ENCODE measurements at places on chromosomes 2 and 18.

- DNase-seq: peak; percentile 83
Observed at GRCh38 chr2:64359892-64360657, 93.9 kb upstream of the LGALSL start.

DNA sequence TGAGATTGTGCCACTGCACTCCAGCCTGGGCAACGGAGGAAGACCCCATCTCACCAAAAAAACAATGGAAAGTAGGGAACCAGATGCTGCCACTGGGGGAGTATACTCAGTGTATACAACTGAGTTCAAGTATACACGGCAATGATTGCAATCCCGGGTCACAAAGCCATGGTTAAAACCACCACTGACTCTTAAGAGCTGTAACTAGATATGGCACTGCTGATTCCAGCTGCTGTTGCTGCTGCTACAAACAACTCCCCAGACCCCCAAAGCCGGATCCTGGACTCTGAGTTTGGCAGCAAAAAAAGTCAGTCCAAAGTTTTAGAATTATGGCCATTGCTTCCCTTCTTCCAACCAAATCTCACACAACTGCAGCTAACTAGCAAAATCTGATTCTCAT is 43.7 kb upstream of the COX7A2L start:
- DNase-seq: no peak

- peak; percentile 37 for DNase-seq
Observed at GRCh38 chr18:36296650-36297416, 680 bp upstream of the FHOD3 start.

DNA sequence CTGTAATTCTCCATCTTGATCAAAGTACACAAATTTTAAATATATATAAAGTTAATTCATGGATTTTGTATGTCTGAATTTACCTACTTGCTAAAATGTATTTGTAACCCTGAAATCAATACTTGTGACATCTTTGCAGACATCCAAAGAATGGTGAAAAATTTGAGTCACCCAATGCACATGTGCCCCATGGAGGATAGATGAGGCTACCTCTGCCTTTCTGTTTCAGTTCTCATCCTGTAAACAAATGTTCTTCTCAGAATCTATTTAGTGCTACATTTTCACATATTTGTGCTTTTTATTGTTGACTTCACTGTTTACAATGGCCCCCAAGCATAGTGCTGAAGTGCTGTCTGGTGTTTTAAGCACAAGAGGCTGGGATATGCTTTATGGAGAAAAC is 171.5 kb downstream of the LRATD1 start:
- DNase-seq: no peak

- DNase-seq: no peak
Observed at GRCh38 chr2:221529943-221530652, 42.0 kb downstream of the EPHA4 start.

DNA sequence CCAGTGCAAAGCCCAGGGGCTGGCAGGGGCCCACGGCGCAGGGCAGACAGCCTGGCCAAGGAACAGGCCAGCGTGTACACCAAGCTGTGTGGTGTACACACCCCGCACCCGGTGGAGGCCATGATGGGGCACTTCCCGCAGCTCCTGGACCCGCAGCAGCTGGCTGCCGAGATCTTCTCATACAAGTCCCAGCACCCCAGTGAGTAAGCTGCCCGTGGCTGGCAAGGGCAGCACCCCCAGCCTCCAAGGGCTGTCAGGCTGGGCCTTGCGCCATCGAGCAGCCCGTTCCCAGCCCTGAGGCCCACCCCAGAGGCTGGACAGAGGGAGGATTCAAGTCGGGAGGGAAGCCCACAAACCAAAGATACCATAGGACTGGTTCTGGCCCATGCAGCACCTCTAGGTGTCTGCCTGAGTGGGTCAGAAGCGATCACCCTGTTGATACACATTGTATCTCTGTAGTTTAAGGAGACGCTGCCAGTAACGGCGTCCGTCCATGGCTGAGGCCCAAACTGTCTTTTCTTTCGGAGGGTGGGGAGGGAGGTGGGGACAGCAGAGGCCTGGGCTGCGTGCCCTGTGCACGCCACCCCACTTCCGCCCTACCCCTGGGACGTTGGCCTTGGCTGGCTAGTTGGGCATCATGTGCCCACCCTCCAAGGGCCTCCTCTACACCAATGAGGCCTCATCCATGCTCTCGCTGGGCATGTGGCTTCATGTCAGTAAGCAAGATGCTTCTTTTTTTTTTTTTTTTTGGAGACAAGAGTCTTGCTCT is 16.8 kb upstream of the MTERF4 start:
- DNase-seq: no peak

- DNase-seq: no peak
Observed at GRCh38 chr2:197284956-197285355, 25.6 kb downstream of the ANKRD44 start.

DNA sequence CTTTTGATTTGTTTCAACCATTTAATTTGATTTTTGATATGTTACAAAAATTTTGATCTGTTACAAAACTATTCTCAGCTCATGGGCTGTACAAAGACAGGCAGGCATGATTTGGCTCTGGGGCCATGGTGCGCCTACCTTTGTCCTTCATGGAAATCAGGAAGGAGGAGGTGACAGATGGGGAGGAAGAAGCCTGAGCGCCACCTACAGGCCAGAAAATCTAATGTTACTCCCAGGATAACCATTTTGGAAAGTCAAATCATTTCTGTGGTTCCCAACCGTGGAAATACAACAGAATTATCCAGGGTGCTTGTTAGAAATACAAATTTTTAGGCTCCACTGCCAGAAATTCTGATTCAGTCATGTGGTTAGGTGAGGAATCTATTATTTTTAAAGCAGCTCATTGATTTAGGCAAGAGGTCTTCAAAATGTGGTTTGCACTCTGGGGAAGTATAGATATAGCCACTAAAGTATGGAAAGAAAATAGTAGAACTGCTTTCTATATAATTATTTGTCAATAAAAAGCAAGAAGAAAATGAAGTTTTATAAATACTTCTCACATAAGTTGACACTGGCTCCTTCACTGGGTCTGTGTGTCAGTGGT is 93.9 kb downstream of the EVA1A start:
- DNase-seq: peak; percentile 24

DNA sequence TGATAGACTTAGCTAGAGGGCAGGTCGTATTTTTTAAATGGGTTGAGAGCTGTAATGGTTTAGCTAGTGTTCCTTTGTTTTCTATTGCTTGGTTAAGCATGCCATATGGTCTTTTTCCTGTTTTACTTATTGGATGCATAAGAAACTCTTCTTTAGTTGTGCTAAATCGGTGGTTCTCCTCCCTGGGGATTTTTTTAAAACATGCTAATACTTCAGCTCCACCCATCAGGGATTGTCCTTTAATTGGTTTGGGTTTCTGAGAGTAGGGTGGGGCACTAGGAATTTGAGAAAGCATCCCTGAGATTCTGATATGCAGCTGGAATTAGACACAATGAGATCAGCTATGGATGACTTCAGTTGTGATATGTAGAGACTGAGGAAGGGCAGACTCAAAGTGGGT is 497.2 kb downstream of the THSD7B start:
- no peak for DNase-seq

DNA sequence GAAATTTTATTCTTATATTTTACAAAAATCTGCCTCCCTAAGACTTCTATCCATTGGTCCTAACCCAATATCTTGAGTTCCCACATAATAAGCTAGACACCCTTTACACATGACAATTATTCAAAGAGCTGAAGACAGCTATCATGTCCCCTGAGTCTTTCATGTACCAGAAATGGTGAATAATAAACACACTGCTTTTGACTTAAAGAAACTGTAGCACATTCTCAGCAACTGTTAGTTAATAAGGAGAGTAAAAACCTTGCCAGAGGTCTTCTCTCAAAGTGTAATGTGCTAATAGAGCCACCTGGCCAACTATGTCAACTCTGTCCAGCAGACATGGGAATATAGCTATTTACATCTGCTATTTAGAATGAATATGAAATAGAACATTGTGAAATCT is 109.7 kb upstream of the ARL5A start:
- DNase-seq: no peak

DNA sequence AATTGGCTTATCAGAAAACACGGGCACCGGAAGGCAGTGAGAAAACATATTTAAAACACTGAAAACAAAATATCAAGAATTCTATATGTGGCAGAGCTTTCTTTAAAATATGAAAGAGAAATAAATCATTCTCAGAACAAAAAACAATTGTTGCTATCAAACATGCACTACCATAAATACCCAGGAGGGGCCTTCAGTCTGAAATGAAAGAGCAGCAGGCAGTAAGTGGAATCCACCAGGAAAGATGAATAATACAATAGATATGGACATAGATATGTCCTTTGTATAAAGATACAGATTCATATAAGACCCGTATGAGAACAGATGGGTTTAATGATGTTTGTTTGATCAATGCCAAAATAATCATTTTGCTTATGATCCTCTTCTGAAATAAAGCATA is 142.0 kb downstream of the TMEM18 start:
- no peak for DNase-seq

DNA sequence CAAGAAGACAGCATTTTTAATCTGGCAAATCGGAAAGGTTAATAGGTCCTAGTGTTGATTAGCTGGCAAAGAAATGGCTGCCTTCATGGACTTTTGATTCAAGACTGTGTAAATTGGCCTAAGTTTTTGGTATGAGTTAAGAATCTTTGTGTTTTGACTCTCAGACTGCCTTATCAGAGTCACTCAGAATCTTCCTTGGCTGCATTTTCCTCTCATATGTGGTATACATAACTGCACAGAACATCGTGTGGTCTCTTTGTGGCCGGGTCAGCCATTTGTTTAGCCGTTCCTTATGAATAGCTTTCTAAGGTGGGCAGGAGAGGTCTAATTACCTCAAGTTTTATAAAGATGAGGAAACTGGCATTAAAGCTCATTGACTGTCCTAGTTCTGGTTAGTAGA is 30.1 kb downstream of the CAB39 start:
- no peak for DNase-seq

- DNase-seq: no peak
Observed at GRCh38 chr2:168613551-168613950, 157.5 kb downstream of the CERS6 start.

DNA sequence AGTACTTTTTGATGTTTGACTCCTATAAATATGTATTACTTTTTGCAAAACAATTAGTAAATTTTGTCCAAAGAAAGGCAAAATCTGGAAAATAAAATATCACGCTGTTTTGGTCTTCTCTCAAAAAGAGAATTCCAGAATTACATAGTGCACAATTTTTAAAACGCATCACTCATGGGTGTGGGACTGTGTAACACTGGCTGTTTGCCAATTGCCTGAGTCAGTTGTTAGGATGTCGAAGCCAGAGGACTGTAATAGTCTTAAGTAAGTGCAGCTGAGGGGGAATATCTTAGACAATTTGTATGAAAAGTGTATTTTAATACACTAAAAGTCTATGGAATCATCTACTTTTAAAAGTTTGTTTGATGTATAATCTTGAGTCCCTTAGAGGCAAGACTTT is 24.1 kb upstream of the EPHA4 start:
- DNase-seq: no peak

GRCh38 chr2:96138179-96139145 is at the start of gene ASTL:
TSS of gene ASTL (minus strand) at chr2:96138502. CDS start at chr2:96138436, 66 bp downstream.
- peak; percentile 76 for DNase-seq

- DNase-seq: no peak
Observed at GRCh38 chr18:48057018-48057417, 126.6 kb upstream of the SMAD2 start.

- no peak for DNase-seq
Observed at GRCh38 chr2:168962636-168963035, 61.5 kb downstream of the G6PC2 start.

- no peak for DNase-seq
Observed at GRCh38 chr2:228590681-228591080, 409.2 kb upstream of the SPHKAP start.

DNA sequence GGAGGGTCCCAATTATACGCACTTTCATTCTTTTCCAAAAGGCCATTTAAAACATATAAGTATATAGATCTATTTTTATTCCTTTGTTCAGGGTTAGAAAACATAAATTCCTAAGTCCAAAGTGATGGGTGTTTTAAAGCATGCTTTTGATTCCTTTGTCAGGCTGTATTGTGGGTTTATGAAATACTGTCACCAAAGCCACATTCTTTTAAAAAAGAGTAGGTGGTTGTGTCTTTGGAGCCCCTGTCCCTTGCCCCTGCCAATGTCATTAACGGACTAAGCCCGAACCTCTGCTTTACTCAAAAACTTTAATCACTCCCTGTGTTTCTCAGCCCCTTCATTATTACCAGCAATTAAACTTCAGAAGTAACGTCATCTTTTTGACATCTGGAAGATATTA is 104.9 kb upstream of the APCDD1 start:
- DNase-seq: no peak

DNA sequence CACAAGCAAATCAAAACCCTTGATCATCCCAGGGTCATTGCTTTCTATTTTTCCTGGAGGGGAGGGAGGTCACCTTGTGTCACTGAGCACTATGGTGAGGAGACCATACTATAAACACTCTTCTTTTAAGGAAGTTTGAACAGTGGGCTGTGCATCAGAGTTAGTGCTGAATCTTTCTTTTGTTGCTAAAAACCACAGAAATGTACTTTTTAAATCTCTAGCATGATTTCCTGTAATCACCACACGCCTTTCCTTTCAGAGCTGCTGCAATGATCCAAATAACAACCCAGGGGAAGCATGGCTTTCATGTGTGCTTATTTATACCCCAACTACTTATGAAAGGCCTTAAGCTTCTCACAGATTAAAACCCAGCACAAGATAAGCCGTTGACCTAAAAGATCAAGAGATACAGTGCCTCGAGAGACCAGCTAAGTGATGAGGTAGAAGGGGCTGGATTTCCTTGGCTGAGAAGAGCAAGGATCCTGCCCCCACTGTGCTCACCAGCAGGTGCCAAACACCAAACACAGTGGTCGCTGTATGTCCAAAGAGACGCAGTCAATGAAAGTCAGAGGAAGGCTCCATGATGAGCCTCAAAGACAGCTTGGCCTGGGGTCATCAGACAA is 34.7 kb downstream of the TRABD2A start:
- peak; percentile 27 for DNase-seq

DNA sequence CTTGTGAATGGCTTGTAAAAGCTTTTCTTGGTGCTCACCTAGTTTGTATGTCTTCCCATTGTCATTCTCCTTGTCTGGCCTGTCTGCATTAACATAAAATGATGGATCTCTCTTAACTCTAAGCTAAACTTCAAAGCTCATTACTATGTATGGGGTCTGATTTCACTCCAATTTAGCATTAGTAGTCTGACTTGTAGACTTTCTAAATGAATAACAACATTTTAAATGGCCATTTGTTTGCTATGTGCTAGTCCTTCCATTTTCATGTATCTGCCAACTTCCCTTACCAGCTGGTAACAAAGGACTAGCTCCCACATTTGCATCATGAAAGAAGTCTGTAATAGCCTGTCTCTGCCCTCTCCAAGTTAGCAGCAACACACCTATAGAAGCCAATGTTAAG is 324.2 kb upstream of the RGPD4 start:
- DNase-seq: no peak
